ENCODE measurements at places on chromosomes 1 and 21.
A peak's percentile ranks its signal among the peaks of the same experiment; 100 is the strongest.

DNA sequence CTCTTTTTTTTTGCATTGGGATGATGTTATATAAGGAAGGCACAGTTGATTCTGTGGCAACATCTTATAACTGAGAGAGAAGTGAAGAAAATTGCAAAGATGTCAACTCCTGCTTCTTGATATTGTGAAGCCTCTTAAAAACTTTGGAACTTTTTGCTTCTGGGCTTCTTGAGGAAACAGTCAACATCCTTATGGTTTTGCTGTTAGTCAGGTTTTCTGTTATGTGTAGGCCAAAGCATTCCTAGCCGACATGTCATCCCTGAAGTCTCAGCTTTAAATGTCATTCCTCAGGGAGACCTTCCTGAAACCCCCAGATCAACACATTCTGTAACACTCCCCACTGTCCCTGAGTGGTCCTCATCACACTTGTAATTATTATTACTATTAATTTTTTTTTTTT is 12.6 kb downstream of the FALEC start:
- DNase-seq = no peak

DNA sequence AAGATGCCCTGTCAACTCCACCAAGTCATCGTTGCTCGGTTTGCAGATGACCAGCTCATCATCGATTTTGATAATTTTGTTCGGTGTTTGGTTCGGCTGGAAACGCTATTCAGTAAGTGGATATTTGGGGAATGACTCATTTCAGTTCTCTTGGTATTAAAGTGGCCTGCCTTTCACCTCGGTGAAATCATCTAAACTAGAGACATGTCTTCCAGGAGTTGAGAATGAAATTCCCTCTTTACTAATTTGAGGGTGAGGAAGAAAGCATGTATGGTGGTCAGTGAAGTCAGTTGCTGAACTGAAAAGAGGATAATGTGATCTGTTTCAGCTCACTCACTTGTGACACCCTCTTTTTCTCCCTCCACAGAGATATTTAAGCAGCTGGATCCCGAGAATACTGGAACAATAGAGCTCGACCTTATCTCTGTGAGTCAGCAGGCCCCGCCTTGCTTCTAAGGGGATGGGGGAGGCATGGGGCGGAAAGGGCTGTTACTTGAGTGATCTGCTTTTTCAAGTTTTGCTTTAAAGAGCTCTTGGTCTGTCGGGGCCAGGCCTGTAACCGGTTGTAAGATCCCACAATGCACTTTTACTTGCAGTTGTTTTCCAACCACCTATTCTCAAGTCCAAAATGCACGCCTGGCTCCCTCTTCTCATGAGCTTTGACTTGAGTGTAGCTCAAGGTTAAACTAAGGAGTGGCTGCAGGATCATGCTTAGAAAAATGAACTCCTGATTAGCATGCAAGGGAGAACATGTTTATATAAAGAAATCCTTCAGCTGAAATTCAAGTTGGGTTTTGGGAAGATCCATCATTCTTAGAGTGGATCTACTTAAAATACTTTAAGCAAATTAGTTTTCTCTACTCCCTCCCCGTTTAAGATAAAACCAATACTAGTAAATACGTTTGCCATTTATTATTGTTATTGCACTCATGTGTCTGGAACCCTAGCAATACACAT is 59.8 kb downstream of the CAPN2 start:
- DNase-seq = no peak

- peak; percentile 69 for DNase-seq
These were observed 17.4 kb upstream of the MYOG start for GRCh38 chr1:203103216-203103615.

DNA sequence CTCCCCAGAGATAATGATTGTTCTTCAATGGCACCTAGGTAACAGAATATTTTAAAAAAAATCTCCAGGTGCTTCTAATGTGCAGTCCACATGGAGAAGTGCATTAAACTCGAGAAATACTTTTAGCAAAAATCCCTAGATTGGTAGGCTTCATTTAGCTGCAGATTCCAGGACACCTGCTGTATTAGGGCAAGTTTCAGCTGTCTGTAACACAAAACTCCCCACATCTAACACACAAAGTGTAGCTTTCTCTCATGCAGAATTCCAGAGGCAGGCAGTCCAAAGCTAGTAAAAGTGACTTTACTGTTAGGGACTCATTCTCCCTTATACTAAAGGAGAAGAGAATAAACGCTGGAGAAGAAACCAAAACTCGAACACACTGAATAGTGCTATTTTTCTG is 1414.3 kb upstream of the B3GALT2 start:
- no peak for DNase-seq

- DNase-seq = peak; percentile 40
These were observed 61.6 kb downstream of the HS2ST1 start for GRCh38 chr1:86975993-86976550.

Data from NCI-H82 (cell line).